ENCODE measurements at places on chromosomes 7 and 10.
A peak's percentile ranks its signal among the peaks of the same experiment; 100 is the strongest.

GRCh38 chr7:2737771-2738540 is 50.0 kb downstream of the AMZ1 start:
- DNase-seq = no peak

DNA sequence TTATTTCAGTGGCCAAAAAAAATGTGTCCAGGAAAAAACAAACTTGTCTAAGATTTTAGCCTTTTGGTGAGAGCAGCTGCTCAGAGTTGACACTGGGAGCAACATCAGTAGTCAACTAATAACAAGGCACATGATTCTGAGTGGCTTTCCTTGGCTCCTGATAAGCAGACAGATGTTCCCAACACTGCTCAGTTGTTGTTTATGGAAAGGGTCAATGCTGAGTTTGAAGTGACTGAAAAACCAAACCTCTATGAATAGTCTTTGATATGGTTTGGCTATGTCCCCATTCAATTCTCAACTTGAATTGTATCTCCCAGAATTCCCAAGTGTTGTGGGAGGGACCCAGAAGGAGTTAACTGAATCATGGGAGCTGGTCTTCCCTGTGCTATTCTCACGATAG is 12.3 kb downstream of the DYDC1 start:
- DNase-seq = no peak

- no peak for DNase-seq
Observed at GRCh38 chr10:64101606-64102263, 580.5 kb downstream of the REEP3 start.

DNA sequence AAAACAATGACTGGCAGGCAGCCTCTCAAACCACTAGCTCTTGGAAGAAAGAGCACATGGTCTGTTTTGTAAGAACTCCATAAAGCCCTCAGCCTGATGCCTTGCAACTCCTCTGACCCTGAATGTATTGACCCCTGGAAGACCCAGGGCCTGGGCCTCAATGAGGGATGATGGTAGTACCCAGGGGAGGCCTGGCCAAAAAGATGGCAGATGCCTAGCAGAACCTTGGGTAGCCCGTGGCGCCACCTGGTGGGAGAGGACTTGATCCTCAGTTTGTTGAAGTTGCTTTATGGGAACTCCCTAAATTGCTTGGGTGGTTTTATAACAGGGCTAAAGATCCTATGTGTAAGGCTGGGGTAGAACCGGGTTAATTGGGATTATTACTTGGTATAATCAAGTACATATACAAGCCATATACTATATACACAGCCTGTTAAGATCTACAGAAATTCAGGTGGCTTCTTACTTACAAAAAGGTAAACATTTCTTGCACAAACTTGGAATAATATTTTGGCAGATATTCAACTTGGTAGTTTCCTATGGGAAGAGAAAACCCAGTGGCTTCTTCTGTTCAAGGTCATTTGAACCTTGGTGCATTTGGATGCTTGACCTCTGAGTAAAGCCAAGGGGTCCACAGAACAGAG is 95.8 kb upstream of the CACUL1 start:
- peak; percentile 67 for DNase-seq

DNA sequence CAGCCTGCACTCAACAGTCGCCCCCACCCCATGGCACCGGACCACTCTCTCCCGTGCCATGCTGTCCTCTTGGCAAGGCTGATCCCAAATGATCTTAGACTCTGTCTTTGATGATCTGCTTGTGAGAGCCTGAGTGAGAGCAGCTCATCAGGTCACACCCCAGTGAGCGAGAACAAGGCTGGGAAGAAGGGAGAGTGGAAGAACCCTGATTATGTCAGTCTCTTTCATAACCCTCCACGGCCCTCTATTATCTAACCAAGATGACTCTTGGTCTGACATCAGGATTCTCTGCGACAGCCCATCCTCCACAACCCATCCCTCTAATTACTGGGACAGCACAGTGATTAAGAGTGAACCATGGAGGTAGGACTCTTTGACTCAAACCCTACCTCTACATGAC is 53.1 kb upstream of the C7orf33 start:
- no peak for DNase-seq

GRCh38 chr10:74924251-74924963 is 98.0 kb downstream of the KAT6B start:
- no peak for DNase-seq

DNA sequence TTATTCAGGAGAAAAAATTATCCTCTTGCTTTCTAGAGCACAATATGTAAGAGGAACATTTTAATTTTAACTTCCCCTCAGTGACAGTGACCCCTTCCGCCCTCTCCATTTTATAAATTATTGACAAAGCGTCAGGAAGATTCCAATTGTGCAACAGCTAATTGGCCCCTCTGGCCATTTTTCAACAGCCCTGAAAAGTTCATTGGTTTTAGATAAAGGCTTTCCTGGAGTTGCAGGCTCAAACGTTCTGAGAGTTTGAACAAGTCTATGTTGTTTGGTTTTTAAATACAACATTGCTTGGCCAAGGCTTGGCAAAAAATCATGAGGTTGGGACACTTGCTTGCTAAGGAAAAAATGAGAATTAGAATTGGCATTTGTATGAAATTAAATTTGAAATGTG is 422.2 kb upstream of the ANKRD30A start:
- no peak for DNase-seq

GRCh38 chr10:31678139-31678536 is 250.5 kb downstream of the ARHGAP12 start:
- DNase-seq = no peak

DNA sequence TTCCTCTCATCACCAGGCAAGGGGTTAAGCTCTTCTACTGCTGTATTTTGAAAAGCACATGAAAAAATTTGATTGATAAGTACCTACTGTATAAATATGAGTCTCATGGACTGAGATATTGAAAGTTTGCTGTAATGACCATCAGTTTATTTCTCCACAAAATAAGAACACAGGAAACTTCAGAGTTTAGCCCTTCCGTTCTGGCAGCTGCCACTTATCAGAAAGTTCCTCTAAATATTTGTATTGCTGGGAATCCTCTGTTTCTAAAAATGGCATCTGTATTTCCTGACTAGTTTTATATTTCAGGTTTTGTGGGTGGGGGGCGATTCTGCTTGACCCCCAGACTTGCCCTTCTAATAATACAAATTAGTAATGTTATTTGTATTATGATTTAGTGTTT is 92.0 kb downstream of the LYZL2 start:
- DNase-seq = no peak

- DNase-seq = no peak
Observed at GRCh38 chr7:23018750-23019149, 4.8 kb upstream of the HYCC1 start.

DNA sequence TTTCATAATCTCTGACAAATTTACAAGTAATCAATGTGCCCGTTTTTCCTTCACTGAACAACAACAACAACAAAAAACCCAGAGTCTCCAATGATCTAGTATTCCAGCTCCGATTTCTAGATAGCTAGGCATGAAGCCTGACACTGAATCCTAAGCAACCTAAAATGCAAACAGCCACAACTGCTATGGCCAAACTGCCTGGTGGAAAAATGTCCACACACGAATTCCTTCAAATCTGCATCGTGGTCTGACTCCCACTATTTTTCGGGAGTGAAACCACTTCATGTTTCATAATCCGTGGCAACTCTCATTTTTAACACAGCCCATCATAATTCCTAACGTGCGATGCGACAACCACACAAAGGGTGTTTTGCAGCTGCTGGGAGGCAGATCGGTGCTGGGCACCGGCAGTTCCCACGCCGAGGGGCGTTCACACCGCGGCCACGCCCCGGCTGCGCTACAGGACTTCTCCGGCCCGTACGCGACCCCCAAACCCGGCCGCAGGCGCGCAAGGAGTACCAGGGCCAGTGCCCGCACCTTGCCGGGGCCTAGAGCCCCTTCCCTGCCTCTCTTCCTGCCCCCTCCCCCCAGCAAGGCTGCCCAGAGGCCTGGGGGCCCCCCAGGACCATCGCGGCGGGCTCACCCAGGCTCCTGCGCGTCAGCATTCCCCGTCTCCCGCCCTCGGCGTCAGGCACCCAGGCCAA is 814 bp downstream of the RUFY2 start:
- DNase-seq = peak; percentile 49

- no peak for DNase-seq
Observed at GRCh38 chr7:147423875-147424274, 1166.7 kb upstream of the C7orf33 start.

DNA sequence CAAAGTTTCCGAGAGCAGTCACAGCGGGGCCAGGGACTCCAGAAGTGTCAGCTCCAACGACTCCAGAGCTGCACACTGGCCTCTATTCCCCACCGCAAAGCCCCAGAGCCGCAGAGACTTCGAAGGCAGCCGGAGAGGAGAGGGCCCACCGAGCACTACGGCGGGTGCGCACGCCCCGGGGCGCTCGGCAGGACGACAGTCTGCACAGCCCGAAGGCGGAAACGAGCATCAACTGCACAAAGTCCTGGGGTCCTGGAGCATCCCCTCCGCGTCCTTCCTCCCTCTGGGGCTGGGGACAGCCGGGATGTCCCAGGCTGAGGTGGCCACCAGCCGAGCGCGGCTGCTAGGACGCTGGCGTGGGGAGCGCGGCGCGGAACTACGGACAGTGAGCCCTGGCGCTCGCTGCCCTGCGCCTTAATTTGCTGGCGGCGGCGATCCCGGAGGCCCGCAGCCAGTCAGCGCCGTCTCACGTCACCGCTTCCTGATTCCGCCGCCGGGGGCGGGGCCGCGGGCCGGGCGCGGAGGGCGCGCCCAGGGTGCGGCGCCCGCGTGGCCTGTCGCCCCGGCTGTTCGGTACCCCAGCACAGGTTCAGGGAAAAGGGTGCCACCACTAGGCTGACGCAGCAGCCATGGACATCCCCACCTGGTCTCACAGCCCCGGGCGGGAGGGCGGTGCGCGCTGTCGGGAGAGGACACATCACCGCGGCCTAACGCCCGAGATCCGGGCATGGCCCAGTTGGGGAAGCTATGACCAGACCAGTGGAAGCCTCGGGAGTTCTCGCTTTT is at the start of gene TBX20:
Gene TBX20, minus strand, starts transcription at position 391 of the 786 bp plus-strand sequence. CDS start 480 bp downstream, outside the sequence.
- DNase-seq = no peak

DNA sequence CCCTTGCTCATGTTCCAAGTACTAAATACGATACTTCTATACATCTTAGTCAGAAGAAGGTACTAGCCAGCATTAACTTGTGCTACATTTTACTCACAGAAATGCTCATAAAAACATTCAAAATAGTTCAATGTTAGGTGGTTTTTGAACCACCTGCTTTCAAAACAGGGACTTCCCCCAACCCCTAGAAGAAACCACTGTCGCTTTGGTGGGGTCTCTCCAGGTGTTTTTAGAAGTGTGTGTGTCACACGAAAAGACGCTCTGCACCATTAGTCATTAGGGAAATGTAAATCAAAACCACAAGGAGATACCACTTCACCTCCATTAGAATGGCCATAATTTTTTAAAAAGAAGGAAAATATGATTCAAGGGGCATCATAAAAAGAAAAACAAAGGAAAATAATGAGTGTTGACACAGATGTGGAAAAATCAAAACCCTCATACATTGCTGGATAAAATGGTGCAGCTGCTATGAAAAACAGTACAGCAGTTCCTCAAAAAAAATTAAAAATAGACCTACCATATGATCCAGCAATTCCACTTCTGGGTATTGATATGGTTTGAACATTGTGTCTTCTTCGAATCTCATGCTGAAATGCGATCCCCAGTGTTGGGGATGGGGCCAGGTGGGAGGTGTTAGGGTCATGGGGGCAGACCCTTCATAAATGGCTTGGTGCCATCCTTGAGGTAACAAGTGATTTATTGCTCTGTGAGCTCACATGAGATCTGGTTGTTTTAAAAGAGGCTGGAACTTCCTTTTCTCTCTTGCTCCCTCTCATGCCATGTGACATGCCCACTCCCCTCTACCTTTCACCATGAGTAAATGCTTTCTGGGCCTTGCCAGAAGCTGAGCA is 74.2 kb downstream of the MALSU1 start:
- DNase-seq = no peak

GRCh38 chr7:44402401-44403060 is 77.1 kb upstream of the CAMK2B start:
- no peak for DNase-seq

DNA sequence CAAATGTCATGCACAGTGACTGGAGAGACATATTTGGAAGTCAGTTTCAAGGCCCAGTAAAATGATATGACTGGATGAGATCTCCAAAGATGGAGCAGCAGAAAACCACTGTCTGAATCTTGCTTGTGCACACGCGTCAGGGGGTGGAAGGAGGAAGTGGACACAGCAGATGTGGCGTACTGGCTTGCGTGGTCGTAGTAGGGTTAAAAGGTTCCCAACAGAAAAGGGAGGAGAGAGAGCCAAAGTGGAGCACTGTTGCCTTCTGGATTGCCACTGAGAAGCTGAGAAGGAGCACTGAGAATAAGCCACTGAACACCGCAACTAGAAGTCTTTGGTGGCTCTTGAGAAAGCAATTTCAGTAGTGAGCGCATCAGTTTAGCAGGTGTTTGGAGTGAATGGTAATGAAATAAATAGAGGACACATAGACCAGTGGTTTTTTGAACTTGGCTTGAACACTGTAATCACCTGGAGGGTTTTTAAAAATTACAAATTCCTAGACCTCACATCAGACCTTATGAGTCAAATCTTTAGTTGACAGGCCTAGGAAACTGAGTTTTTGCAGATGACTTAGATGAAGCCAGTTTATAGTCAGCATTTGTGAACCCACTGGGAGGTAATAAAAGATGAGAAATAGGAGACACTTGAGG is 227.3 kb downstream of the PTEN start:
- peak; percentile 8 for DNase-seq

DNA sequence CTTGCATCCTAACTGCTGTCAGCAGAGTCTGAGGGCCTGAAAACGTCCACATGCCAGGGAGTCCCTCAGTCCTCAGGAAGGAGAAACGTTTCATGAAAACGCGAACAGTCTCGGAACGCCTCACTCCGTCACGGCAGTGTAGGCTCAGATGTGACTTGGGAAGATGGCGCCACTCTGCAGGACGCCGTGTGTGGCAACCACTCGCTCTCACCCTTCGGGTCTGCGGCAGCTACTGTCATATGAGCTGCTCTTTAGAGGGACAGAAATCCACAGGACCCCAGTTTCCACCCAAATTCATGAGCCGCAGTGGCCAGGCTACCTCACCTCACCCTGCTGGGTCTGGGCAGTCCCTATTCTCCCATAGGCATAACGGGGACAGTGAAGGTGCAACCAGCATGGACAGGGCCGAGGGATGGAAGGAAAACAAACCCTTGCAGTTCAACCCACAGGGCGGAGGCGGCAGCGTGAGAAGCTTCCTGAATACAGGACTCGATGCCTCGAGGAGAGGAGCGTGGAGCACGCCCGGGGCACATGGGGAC is 438.3 kb downstream of the DNAJB6 start:
- DNase-seq = no peak

GRCh38 chr7:152126741-152127140 is 101.3 kb downstream of the GALNT11 start:
- DNase-seq = no peak

- no peak for DNase-seq
Observed at GRCh38 chr7:46993396-46993795, 588.5 kb downstream of the TNS3 start.

GRCh38 chr7:47685712-47686376 is 103.9 kb upstream of the TNS3 start:
- no peak for DNase-seq

GRCh38 chr10:74207691-74208480 is 56.9 kb downstream of the ADK start:
- DNase-seq = no peak

GRCh38 chr7:139774376-139774775 is 3.4 kb downstream of the HIPK2 start:
- no peak for DNase-seq

Data from natural killer cell (primary cell).